ENCODE measurements at places on chromosomes 12 and 14.
A peak's percentile ranks its signal among the peaks of the same experiment; 100 is the strongest.

DNA sequence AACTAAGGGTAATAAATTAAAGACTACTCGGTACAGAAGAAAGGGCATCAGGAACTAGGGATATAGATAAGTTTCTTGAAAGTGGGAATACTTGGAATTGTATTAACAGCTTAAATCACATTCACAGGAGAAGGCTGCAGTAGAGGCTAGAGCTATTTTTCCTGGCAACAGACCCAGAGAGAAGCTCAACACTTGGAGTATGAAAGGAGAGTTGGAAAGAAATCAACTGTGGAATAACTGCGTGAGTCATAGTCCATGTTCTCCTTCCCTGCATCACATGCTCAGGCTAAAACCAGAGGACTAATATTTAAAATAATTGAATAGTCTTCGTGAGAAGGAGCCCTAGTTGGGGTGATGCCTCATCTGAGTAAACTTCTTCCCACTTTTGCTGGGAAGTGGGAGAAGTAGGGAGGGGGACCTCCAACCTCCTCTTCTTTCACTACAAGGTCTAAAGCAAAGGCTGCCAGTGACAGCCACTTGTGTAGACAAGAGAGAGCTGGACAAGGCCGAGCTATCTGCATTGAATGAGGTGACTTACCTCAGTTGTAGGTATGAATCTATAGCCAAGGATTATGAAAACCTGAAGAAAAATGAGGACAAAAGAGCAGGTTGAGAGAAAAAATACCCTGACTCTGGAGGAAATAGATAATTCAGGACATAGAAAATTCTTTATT lies 32.7 kb downstream of the DYRK2 start:
- DNase-seq, result no peak

DNA sequence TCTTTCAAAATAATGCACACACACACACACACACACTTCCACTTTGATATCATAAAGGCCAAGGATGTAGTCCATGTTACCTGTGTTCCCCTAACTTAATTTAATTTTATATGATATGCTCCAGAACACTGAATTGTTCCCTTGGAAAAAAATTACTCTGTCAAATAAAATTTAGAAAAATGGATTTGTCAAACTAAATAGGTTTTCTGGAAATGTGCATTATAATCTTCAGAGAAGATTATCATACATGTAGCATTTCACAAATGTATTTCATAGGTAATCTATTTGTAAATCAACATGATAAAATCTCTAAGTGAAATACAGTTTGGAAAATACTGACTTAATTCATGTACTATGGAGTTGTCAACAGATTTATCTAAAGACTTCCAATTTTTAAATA lies 68.6 kb downstream of the CNTN1 start:
- no peak for DNase-seq

DNA sequence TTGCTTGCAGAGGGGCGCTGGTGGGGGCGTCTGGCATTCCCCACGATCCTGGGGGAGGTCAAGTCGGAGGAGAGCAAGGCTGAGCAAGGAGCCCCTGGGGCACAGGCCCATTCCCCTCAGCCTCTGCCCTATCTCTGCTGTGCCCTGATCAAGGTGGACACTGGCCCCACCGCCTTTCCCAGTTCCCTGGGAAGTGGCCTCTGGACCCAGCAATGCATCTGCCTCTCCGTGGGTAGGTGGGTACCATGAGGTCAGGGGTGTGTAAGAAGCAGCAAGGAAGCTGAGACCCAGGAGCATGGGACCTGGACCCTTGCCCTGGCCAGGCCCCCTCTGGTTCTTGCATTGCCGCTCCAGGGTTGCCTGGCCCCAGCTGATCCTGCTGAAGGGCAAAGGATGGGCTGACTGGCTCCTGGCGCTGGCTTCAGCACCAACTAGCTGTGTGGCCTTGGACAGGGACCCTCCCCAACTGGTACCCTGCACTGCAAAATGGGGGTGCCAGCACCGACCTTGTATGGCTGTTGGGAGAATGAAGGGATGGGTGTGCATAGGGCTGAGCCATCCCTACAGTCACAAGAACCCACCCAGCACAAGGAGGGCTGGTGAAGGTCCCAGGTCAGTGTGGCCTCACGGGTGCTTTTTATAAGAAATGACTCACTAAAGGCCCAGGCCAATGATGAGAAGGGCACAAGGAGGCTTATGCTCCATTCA lies 19.6 kb downstream of the SLC25A29 start:
- DNase-seq, result no peak

GRCh38 chr12:51388846-51389245 lies 2.4 kb downstream of the GALNT6 start:
- no peak for DNase-seq

- DNase-seq, result no peak
These were observed 48.7 kb upstream of the MAX start for GRCh38 chr14:65150898-65151608.

DNA sequence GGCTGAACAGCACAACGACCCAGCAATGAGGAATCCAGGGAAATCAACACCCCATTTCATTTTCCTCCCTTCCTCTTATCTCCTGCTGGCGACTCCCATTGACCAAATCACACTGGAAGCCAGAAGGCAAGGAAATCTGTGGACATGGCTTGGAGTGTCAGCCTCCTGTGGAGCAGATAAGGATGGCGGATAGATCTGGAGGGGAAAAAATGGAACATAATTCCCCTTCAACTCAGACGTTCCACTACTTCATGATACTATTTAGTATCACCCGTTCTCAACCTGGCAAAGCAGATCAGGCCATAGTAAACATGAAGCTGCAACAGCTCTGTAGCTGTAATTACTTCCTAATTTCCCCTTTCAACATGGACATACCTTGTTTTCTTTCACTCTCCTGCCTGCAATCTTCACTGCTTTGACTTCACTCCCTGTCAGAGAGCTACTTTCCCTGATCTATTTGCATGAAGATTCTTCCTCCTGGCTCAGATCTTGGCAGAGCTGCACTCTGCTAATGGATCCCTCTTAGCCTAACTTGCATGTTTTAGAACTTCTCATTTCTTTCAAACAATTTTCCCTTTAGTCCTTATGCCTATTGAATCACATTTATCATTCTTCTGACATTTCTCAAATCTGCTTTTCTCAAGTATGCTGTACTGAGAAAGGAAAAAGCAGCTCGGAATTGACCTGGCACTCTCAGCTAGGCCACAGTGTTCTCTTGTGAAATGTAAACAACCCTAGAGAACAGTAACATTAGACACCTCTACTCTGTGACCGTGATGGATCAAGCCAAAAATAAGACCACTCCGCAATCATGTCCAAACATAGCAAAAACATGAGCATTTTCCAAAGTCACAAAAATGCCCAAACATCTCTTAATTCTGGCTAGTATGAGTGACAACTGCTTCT lies 135.1 kb downstream of the ETNK1 start:
- DNase-seq, result no peak

- DNase-seq, result no peak
These were observed 26.2 kb downstream of the UBE3B start for GRCh38 chr12:109503611-109504010.

- DNase-seq, result peak; percentile 60
These were observed 14.5 kb upstream of the CLEC4A start for GRCh38 chr12:8108808-8109398.

- DNase-seq, result no peak
These were observed 7.0 kb downstream of the MLF2 start for GRCh38 chr12:6745741-6746525.

GRCh38 chr14:85338895-85339294 lies 191.0 kb upstream of the FLRT2 start:
- no peak for DNase-seq

DNA sequence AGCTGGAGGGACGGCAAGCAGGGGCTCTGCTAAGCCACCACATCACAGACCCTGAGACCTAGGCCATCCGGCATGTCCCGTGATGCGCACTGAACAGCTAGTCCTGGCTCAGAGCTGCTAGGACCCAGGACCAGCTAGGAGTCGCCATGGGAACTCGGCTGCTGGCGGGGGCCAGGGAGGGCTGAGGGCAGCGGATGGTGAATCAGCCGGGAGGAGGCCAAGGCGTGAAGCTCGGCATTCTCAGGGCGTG lies 5.1 kb downstream of the AHNAK2 start:
- no peak for DNase-seq

DNA sequence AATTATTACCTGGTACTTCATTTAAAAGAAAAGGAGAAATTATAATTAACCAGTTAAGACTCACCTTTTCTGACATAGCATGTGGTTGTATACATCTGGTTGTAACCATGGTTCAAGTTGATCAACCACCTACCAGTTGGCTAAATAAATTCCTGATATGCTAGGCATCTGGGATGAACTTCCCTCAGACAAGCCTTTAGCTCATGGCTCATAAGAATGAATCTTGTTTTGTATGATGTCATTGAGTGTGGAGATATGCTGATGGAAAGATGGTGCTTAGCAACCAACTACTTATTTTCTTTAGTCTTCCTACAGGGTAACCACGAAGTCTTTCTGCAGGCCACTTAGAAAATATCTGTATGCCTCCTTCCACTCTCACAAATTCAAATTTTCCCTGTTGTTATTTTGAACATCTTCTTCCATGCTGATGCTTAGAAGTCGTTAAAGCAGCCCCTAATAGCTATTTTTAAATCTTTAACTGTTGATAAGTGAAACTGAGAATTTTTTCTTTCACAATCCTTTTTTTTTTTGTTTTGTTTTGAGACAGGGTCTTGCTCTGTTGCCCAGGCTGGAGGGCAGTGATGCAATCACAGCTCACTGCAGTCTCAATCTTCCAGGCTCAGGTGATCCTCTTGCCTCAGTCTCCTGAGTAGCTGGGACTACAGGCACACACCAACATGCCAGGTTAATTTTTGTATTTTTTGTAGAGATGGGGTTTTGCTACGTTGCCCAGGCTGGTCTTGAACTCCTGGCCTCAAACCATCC lies 51.9 kb upstream of the PTHLH start:
- no peak for DNase-seq

DNA sequence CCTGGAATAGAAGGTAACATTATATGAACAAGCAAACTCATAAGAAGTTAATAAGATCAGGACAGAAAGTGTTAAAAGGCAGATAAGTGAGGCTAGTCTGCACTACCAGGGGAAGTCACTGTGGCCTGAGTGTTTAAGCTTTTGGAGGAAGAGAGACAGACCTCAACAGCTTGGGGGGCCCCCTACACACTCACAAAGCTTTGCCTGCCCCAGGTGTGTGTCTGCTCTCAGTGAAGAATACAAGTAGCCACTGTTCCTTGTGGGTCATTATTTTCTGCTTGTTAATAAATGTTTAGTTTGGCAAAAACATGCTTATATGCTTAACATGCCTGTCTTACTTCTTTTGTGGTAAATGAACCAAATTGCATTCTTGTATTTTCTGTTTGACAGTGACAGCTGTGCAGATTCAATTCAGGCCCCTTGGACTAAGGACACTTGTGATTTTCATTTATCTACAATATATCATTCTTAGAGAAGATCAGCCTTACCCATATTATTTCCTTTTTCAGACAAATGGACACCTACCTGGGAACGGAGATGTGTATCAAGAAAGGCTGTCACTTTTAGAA lies 50.7 kb upstream of the C12orf71 start:
- DNase-seq, result no peak

DNA sequence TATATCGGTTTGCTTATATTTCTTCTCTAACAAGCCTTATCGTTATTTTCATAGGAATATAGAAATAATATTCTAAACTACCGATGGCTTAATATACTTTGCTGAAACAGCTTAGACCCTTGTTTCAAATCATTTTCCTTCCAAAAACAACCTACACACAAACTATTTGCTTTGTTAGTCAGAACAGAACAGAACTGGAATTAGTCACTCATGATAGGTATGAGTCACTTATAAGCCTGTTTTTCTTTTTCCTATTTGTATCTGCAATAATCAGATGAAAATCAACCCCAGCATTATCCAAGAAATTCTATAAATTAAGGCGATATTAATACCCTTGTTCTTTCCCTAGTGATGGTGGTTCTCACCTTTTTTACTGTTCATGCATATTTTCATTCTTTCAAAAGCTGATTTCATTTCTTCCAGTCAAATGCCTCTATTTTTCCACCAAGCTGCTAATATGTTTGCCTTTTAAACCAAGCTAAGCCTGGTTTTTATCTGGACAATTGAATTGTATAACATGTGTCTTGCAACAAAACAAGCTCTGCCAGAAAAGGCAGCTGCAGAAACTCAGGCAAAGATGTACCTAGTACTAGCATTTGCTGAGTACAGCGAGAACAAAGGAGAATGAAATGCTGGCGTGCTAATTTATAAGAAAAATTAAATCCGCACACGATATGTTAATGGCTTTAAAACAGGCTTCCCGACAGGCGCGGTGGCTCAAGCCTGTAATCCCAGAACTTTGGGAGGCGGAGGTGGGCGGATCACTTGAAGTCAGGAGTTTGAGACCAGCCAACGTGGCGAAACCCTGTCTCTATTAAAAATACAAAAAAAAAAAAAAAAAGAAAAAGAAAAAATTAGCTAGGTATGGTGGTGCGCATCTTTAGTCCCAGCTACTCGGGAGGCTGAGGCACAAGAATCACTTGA lies 1418.2 kb downstream of the AACS start:
- no peak for DNase-seq

- DNase-seq, result no peak
These were observed 96.5 kb upstream of the NCOR2 start for GRCh38 chr12:124663771-124664366.

DNA sequence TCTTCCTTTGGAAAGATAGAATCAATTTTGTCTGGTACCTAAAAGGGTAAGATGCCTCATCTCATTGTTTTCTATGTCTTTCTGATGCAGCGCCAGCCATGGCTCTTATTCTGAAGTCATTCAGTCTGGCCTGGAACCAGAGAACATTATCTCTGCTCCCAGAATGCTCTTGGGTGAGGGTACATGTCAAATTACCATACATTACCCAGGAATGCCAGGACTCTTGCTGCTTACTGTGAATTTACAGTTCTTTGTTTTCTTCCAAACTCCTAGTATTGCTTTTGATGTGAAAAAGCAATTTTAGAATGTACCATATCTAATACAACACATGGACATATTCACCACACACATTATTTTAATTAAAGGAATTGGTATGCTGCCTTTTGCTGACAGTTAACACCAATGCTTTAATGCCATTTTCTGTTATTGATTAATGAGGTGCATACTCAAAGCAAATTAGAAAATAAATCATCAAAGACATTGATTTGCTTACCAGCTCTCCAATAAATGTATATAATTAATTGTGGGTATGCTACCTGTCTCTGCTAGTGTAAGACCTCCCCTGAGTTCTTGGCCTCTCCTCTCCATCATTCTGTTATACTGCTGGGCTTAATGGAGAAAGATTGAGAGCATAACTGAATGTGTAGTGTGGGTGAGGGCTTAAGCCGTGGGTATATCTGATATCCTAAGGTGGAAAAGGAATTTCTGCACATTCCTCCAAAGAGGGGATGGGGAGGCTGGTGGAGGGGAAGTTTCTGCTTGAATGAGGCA lies 337.7 kb downstream of the C12orf75 start:
- DNase-seq, result no peak

- DNase-seq, result no peak
These were observed 10.7 kb downstream of the SLC38A1 start for GRCh38 chr12:46258129-46258528.

- no peak for DNase-seq
These were observed 387.0 kb downstream of the C12orf50 start for GRCh38 chr12:87642245-87642644.

GRCh38 chr14:100904307-100905087 lies 975 bp upstream of the RTL1 start:
- no peak for DNase-seq

GRCh38 chr14:99315197-99315596 lies 43.2 kb upstream of the BCL11B start:
- no peak for DNase-seq

GRCh38 chr12:112001576-112001975 lies 11.4 kb downstream of the TMEM116 start:
- DNase-seq, result no peak
